ENCODE measurements at places on chromosomes 13 and 19.

- no peak for DNase-seq
Observed at GRCh38 chr13:106078191-106078590, 457.3 kb downstream of the EFNB2 start.

GRCh38 chr19:43751466-43752220 lies 3.1 kb downstream of the SMG9 start:
- DNase-seq: no peak

GRCh38 chr19:6521718-6522646 lies 8.8 kb upstream of the TNFSF9 start:
- peak; percentile 48 for DNase-seq

- DNase-seq: no peak
Observed at GRCh38 chr13:29969286-29969685, 118.9 kb upstream of the UBL3 start.

GRCh38 chr19:42092350-42092749 lies 16.4 kb downstream of the ZNF574 start:
- no peak for DNase-seq
